M059J (cell line): ENCODE measurements at places on chromosomes 2 and 18.

DNA sequence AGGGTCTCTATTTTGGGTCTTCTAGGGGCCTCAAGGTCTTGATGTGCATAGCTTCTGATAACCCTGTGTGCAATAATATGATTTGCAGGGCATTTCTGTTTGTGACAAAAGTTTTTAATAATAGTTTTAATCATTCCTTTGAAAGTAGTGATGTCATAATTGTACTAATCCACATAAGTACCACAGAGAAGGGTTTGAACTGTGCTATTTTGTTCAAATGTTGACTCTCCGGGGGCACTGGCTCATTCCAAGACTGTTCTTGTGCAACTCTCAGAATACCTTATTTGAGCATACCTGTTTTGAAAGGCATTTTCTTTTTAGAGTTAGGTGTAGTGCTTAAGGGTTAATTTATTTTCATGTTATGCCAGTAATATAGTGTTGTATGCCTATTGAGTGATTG lies 41.6 kb downstream of the PLEKHB2 start:
- DNase-seq: no peak

GRCh38 chr2:58870704-58871103 lies 629.6 kb upstream of the FANCL start:
- DNase-seq: no peak

GRCh38 chr2:188235364-188235763 lies 56.3 kb upstream of the GULP1 start:
- peak; percentile 29 for DNase-seq

DNA sequence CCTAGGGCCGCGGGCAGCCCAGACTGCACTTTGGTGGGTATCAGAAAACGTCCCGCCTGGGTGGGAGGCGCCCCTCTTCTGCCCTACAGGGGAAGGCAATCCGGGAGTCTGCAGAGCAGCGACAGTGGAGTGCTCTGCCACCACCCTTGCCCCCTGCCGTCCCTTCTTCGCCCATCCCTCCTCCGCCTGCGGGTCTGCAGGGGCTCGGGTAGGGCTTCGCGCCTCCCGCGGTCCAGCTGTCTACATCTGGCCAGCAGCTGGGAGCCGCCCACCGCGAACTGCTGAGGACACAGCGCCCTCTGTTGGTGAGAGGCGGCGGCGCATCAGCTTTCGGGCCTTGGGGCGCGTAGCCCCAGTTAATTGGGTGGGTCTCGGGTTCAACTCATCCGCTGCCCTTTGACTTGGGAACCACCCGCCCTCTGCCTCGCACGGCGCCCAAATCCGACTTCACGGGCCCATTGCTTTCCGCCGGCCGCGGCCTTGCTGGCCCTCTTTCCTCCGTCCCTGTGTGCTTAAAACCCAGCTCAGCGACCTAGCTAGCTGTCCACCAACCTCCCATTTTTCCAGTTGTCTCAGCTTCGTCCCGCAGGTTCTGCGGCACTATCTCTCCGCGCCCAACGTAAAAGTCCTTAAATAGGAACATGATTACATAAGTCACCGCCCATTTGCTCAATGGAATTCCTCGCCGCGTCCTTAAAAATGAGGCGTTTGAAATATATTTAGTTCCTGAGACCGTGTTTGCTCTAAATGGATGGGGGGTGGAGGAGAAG lies 17.6 kb downstream of the WNT10A start:
- DNase-seq: no peak

DNA sequence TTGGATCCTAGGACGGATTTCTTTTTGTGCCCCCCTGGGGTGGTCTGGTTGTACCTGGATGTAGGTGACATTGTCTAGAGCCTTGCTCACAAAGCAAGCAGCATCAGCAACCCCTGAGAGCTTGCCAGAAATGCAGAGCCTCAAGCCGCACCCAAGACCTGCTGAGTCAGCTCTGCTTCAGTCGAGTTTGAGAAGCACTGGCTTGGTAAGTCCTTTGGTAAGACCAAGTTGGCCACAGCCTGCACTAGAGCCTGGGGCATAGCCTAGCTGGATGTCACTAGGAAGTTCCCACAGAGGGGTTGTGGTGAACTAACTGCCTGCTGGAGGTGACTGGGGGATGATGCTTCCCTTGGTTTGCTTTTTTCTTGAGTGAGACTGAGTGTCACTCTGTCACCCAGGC lies 6.2 kb downstream of the ABCG5 start:
- peak; percentile 24 for DNase-seq

DNA sequence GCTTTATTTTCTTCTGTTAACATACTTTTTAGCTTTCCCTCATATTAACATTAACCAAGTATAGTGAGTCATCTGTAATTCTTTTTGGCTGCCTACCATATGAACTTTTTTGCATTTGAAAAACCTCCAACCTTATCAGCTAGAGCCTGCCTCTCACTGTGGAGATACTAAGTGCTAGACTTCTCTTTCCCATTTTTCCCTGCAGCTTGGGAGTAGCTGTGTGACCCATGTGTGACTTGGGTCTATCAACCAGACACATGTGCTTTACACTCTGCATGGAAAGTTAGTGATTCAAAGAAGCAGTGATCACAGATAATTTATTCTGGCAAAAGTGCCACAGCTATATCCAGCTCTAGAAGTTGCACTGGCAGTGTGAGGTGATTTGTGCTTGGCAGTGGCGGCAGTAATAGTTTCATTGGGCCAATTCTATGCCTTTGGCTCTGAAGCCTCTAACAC lies 36.3 kb downstream of the PREPL start:
- DNase-seq: peak; percentile 63

DNA sequence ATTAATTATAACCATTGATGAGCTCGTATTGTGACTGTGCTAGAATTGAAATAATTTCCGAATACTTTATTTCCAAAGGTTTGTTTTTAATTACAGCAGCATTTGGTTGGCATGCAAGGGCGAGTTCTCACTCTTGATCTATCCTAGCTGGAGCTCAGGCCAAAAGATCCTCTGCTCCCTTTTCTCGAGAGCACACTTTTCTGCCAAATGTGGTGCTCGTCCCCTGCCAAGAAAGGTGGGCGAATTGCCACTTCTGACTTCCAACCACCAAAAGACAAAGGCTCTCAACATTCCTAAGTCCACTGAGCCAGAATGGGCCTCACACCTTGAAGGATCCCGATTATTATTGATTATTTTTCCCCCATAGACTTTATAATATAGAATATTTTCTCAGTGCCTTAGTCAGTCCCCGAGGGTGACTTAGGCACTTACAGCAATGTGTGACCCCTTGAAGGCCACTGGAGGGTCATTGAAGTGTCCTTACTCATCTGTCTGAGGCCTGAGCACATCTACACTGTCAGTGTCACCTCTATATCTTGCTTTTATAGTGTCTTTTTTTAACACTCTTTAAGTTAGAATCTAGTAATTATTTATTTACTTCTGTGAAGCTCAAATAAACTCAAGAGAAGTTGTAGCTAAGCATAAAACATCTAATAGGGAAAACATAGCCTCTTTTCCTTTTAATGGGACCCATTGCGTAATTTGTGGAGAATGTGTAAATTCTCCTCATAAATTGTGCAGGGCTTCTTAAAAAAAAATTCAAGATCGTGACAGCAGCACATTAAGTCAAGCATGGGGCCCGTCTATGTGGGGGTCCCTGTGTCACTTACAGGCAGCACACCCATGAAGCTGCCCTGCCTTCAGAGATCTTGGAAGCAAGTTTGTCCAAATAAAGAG lies 98.3 kb downstream of the MEIS1 start:
- DNase-seq: no peak

DNA sequence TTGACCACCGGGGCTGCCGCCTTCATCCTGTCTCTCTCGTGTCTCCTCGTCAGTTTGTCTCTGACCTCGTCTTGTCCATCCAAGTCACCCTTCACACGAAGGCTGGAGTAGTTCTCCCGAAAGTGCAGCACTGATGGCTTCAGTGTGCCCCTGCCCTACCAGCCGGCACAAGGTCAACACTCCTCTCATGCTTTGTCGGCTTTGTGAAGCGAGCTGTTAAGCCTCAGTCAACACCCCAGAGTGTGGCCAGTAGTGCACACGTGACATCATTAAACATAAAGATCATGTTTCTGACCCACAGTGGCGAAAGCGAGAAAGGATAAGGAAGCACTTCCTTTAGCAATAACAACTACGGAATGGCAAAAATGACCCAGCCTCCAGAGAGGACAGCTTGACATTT lies 23.2 kb downstream of the ACKR3 start:
- DNase-seq: no peak

GRCh38 chr2:166117491-166117890 lies 10.3 kb downstream of the SCN1A start:
- no peak for DNase-seq

DNA sequence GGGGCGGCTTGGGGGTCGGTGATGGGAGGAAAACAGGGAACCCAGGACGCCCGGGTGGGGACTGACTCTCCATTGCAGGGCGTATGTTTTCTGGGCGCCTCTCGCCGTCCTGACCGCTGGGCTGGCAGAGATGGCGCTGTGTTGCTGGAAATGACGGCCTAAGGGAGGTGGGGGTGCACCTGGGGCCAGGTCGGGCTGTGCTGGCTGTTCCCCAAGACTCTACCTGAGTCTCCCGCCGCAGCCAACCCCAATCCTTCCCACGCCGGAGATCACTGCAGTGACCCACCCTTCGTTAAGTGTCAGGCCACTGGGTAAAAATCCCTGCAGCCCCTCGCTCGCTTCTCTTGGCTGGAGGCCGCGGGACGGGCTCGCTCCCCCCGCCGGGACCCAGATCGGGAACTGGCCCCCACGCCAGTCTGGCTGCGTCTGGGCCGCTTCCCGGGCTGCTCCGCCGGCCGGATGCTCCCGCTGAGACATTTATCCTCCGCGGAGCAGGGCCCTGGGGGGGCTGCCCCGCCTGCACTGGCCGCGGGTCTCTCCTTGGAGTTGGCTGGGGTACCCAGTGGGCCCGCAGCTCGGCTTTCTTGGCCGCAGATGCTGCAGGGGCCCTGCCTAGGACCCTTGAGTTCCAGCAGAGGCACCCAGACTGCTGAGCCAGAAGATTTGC lies 7.8 kb upstream of the ARMC9 start:
- DNase-seq: peak; percentile 64

DNA sequence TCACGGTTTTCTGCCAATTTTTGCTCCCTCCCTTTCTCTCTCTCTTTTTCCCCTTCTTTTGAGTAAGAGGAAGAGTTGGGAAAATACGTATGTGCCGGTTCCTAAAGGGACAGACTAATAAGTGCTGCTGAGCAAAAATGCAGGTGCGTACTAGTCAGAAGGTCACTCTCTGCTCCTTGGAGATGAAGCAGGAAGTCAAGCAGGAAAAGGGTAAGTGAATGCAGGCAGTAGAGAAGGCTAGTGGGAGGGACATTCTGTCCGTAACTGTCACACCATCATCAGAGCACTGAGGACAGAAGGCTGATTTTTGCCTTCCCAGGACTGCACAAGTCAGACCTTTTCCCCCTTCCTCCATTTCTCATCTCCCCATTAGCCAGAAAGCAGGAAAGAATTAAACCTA lies 105.7 kb downstream of the CDH2 start:
- DNase-seq: no peak

DNA sequence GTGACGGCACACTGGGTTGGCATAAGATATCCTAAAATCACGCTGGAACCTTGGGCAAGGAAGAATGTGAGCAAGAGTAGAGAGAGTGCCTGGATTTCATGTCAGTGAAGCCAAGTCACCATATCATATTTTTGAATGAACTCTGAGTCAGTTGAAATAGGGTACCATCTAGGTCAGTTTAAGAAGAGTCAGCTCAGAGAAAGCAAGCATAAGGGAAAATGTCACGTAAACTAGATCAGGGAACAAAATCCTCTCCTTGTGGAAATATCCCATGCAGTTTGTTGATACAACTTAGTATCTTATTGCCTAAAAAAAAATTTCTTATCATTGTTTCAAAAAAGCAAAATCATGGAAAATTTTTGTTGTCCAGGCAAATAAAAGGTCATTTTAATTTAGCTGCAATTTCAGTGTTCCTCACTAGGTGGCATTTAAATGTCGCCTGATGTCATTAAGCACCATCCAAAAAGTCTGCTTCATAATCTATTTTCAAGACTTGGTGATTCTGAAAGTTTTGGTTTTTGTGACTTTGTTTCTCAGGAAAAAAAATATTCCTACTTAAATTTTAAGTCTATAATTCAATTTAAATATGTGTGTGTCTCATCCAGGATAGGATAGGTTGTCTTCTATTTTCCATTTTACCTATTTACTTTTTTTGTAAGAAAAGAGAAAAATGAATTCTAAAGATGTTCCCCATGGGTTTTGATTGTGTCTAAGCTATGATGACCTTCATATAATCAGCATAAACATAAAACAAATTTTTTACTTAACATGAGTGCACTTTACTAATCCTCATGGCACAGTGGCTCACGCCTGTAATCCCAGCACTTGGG lies 19.6 kb downstream of the RSAD2 start:
- peak; percentile 44 for DNase-seq
